NCI-H460 (cell line): ENCODE measurements at places on chromosomes 3 and 15. TPM values are rescaled to one million over a fixed set of nuclear protein-coding genes. Genes with fewer than 3 reads are reported as not detected.

The CHRFAM7A gene
- 1.3 and 4.5 TPM in 2 replicates for total RNA-seq

The CCR3 gene
- total RNA-seq: not detected in 2 replicates

The C3orf85 gene
- not detected in 2 replicates for total RNA-seq

The ALDH1L1 gene
- total RNA-seq: 0.46 and 0.54 TPM in 2 replicates

The KLHL40 gene
- not detected in 2 replicates for total RNA-seq

The STRIT1 gene
- total RNA-seq: not detected in 2 replicates

The ATP10A gene
- 0.03 and 0.07 TPM in 2 replicates for total RNA-seq

The GOLGA8J gene
- total RNA-seq: not detected in 2 replicates
